Activated T-helper 1 cell treated with anti-CD3 and anti-CD28 coated beads, Interleukin-2, amount 50 U/mL, for 16 hours (primary cell): ENCODE measurements at places on chromosomes 6 and 20.

- DNase-seq: no peak
Observed at GRCh38 chr20:46378412-46379009, 27.9 kb downstream of the ELMO2 start.

- no peak for DNase-seq
Observed at GRCh38 chr6:147507162-147508041, 1.1 kb upstream of the SAMD5 start.

GRCh38 chr6:34934516-34934915, 45.5 kb downstream of the ANKS1A start:
- DNase-seq: no peak

GRCh38 chr20:59020938-59021551, 1.8 kb downstream of the TUBB1 start:
- no peak for DNase-seq

DNA sequence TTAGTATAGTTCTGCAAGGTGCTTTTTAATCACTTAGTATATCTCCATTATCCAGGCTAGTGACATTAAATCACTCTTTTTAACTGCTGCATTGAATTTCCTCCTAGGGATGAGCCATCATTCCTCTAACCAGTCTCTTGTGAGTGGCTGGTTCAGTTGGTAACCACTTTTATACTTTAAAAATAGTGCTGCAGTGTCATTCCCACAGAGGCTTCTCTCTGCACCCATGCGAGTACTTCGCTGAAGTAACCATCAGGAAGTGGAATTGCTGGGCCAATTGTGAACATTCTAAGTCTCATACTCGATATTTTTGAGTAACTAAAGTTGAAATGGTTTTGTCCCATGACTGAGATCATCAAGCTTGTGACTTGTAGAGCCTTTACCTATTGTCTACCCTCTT, 2.1 kb downstream of the BTN3A2 start:
- no peak for DNase-seq

- no peak for DNase-seq
Observed at GRCh38 chr20:17796091-17796563, 96.4 kb downstream of the BANF2 start.

DNA sequence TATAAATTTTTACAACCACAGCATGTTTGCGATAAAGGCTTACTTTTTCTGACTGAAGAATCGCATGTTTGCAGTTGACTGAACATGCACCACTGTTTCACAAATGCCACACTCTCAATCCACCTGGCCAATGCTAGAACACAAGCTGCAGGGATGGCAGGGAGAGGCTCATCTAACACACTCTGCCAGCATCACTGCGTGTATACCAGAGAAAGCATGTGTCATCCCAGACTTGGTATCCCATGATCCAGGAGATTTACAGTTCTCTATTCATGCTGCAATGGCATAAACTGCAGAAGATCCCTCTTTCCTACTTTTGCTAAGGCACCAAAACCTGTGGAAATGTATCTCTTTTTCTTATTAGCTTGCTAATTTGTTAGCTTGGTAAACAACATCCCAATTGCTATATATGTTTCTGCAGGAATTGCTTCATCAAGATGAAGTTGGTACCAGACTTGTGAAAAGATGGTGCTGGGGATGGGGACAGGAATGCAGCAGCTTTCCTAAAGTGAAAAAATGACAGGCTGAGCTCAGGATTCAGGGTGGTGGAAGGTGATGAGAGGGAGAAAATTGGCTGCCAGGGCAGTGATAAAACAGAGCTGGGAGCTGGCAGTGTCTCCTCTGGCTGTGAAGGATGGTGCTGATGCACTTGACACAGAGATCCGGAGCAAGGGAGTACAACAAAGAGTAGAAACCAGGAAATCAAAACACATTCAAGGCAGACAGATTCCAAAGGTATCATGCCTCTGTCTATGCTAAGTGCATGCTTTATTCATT, 186.9 kb downstream of the HIVEP2 start:
- no peak for DNase-seq

- DNase-seq: no peak
Observed at GRCh38 chr20:1830240-1830639, 65.0 kb upstream of the SIRPA start.

DNA sequence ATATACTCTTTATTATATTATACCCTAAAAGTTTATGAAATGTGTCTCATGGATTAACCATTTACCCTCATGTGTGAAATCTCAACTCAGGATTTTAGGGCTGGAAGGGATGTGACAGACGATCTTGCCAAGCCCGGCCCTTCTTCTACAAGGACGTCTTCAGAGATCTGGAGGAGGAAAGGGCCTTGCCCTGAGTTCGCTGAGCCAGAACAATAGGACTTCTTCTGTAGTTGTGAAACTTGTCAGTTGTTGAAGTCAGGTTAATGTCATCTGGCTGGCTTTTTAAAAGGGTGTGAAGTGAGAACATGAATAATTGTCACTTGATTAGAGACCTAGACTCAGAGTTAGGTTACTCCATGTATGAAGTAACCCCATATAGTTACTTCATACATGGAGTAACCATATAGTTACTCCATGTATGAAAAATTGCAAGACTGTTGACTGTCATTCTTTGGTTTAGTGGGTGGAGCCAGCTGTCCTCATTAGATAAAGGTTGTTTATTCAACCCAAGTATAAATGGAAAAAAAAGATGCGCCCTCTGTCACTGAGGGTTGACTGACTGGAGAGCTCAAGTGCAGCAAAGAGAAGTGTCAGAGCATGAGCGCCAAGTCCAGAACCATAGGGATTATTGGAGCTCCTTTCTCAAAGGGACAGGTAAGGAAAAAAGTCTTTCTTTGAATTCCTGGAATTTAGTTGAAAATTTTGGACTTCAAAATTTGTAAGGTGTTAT, at the start of gene ARG1:
TSS of gene ARG1 (plus strand) at position 541 of the 730 bp plus-strand sequence. CDS start at position 598, 57 bp downstream.
- no peak for DNase-seq

DNA sequence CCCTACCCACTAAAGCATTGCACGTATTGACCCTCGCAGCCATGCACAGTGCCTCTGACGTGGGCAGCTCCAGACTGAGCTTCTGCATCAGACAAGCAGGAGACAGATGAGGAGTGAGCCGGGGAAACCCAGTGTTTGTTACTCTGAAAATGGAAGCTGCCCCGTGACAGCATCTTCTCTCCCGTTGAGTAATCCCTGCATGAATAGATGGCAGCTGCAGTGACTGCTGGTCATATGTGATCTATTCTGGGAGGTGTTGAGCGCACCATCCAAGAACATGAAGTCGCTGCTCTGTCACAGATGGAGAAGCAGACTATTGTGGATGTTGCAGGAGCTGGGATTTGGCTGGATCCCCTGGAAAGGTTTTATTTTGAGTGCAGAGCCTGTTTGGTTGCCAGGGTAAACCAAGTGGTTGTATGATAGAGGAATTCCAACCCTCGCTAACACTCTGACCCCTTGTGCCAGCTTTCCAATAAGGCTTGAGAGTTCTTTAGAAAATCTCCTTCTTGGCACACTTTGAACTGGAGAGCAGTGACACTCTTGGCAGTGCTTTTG, 242.2 kb downstream of the NRN1 start:
- DNase-seq: no peak

DNA sequence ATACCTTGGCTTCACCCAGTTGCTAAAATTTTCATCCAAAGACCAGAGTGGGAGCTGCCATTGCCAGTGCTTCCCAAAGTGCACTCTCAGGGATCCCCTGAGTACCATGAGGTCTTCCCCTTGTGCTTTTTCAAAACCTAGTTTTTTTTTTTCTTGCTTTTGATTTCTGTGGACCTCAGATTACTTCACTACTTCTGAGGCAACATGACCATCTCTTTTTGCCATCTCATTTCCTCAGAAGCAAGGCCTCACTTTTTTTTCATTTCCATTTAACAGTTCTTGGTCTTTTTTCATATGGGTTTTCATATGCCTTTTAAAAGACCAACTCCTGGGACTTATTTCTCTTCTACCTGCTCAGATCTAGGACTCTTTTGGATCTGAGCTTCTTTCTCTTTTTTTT, 64.1 kb upstream of the MMS22L start:
- no peak for DNase-seq

DNA sequence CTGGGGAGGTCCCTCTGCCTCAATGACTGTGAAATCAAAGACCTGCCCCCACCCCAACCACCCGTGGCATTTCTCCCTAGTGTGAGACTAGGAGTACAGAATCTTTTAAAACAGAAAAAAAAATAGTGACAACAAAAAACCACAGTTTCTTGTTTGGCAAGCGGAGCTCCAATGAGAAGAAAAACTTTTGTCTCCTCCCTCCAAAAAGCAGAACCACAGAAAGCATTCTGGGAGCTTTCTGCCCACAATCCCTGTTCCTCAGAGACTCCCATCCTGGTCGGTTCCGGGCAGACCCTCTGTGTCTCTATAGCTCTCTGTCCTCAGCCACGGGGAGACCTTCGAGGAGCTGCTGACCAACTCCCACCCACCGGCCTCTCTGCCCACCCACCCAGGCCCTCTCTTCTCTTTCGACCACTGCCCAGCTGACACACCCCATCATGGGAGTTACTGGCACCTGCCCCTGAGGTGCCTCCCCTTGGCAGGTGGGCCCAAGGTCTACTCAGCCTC, 4.9 kb downstream of the PREX1 start:
- DNase-seq: no peak

DNA sequence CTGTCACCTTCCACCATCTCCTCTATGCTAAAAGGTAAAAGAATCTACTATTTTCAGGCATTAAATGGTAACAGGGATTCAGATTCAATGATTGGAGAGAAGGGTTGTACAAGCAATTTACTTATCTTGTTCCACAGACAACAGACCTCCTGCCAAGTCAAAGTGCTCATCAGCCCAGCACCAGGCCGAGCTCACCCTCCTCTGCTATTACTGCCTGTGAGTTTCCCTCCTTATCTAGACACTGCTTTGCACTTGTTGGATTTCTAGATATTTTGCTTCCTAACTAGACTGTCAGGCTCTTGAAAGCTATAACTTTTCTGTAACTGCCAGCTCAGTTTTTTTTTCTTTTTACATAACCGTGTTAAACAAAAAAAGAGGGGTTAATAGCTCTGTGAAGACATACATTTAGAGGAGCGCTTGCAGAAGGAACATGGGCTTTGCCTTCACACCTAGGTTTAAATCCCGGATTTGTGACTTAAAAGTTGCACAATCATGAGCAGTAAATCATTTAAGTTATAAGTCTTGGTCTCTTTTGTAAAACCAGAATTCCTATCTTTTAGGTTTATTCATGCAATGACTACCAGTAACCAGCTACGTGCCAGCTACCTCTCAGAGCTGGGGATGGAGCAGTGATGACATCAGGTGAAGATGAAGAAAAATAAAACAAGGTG, 1.1 kb upstream of the FAM162B start:
- no peak for DNase-seq

DNA sequence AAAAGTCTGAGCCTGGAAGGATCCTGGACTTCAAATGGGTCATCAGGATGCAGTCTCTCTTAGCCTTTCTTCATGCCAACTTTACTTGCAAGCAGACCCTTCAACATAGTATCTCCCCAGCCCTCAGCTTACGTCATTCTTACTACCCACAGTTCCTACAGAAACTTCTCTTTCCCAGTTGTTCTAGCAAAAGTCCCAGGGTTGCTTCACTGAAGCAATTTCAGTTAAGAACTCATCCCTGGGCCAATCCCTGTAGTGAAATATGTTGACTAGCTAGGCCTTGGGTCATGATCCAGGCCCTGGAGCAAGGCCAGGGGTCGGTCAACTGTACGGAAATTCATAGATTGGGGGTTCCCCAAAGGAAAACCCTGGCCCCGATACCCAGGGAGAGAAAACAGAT, 8.6 kb upstream of the FAM83D start:
- no peak for DNase-seq

GRCh38 chr6:168122011-168122410, 43.0 kb upstream of the FRMD1 start:
- DNase-seq: no peak

DNA sequence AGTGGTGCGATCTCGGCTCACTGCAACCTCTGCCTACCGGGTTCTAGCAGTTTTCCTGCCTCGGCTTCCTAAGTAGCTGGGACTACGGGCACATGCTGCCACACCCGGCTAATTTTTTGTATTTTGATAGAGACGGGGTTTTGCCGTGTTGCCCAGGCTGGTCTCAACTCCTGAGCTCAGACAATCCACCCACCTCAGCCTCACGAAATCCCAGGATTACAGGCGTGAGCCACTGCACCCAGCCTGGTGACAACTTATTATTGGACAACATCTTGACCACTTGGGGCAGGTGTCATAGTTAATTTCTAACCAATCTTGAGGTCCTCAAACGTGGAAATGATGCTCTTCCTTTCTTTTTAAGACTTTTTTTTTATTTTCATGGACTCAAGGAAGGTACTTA, 303.6 kb downstream of the CLIC5 start:
- DNase-seq: no peak

- DNase-seq: no peak
Observed at GRCh38 chr20:56001106-56001785, 4.1 kb downstream of the CBLN4 start.
